ENCODE measurements at places on chromosomes 5 and 9.

- no peak for DNase-seq
These were observed 16.6 kb upstream of the DCAF12 start for GRCh38 chr9:34143116-34143515.

- no peak for DNase-seq
These were observed 1068.5 kb upstream of the CDH10 start for GRCh38 chr5:25713259-25713658.

DNA sequence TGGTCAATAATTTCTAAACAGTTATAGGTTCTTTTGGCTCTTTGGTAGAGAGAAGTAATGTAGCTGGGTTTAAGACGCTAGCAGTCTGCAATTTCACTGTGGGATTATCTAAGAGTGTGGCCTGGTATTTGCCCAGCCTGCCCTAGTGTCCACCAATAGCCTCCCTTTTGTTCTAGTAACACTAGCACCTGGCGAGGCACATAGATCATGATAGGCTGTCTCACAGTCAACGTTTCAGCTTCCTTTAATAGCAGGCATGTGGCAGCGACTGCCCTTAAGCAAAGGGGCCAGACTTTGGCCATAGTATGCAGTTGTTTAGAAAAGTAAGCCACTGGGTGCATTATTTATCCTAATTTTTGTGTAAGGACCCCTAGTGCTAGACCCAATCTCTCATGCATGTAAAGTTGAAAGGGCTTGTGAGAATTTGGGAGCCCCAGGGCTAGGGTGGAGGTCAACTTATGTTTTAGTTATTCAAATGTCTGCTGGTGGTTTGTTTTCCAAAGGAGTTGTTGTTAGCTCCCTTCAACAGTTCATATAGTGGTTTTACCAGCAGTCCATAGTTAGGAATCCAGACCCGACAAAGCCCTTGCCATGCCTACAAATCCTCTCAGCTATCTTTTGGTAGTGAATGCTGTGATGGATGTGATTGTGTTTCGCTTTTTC, 274.3 kb downstream of the HTR1A start:
- DNase-seq, result no peak

- no peak for DNase-seq
These were observed 177.2 kb downstream of the ERCC6L2 start for GRCh38 chr9:96052686-96053085.

- peak; percentile 69 for DNase-seq
These were observed 558 bp downstream of the GRPEL2 start for GRCh38 chr5:149345892-149346222.

DNA sequence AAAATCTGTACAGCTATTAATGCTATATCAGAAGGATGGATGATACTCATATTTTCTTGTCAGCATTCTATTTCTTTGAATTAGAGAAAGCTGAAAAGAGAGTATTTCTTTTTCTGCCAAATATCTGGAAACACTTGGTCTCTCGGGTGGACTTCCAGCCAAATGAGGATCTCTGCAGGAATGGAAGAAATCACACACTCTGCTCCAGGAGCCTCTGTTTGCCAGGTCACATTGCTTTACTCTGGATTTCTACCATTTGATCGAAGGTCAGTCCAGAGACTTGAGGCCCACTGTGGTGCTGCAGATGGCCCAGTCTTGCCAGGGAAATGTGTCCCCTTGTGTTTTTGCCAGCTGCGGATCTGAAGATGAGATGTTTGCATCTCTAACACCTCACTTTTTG, 154.1 kb downstream of the PCSK1 start:
- DNase-seq, result no peak

Data from activated effector memory CD4-positive, alpha-beta T cell treated with anti-CD3 and anti-CD28 coated beads, Interleukin-2, amount 50 U/mL, for 16 hours (primary cell).